Activated T-cell treated with anti-CD3 and anti-CD28 coated beads, Interleukin-2, amount 50 U/mL, for 24 hours (primary cell): ENCODE measurements at places on chromosomes 12 and 14.

DNA sequence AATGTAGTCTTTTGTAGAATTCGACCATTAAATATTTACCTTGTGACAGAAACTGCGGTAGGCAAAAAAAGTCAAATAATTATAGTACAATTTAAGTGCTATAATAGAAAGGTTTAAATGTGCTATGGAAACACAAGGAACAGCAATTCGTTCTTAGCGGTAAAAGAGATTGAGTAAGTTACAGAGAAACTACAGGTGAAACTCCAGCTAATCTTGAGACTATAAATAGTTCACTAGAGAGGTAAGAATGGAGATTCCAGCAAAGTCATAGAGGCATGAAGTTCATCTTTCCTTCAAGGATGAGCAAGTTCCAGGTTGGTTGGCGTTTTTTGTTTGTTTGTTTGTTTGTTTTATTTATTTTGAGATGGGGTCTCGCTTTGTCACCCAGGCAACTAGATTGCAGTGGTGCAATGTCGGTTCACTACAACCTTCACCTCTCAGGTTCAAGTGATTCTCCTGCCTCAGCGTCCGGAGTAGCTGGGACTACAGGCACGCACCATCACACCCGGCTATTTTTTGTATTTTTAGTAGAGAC is 878 bp upstream of the R3HDM2 start:
- DNase-seq = peak; percentile 25

DNA sequence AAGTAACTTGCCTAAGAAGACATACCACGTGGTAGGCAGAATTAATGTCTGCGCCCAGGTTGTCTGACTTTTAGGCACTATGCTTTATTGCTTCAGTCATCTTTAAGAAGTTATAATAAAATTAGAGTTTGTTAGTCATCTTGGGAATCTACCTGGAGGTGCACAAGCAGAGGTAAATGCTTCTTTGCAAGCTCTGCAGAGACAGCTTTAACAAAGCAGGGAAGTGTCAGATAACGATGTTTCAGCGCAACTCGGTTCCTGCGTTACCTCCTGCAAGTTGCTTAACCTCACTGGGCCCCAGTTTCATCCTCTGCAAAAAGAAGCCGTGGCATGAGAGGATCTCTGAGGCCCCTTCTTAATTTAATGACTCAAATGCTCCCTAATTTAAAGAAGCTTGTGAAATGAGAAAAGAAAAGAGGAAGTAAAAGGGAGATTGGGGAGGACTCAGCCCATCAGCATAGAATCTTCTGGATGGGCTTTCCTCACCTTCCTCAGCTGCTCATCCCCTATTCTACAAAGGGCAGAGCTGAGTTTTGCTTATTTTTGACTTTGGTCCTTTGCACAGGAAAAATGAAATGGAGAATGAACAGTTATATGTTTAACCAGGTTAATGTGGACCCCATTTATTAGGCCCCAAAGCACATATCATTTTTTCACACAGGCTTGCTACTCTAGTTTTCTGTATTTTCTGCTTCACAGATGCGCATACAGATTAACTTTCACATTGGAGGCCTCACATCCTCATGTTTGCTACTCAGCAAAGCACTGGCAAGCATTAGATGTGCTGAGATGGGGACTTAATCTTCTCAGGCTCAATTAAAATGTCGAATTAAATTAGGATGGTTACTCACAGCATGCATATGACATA is 5.1 kb downstream of the ARHGDIB start:
- peak; percentile 60 for DNase-seq

DNA sequence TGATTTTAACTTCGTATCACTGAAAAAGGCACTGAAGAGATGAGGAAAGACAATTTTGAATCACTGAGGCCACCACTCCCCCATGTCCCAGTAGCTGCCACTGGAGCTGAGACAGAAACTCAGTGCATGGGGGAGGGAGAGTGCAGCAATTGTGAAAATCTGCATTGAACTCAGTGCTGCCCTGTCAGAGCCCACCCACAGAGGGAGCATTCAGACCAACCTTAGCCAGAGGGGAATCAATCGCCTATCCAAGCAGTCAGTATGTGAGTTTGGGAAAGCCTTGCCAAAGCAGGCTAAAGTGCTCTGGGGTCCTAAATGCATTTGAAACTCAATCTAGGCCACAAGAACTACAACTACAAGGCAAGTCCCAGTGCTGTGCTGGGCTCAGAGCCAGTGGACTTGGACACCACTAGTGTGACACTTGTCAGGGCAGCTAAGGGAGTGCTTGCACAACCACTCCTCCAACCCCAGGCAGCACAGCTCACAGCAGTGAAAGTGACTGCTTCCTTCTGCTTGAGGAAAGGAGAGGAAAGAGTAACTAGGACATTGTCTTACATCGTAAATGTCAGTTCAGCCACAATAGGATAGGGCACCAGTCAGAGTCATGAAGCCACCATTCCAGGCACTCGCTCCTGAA is 13.3 kb downstream of the RNASE3 start:
- no peak for DNase-seq

DNA sequence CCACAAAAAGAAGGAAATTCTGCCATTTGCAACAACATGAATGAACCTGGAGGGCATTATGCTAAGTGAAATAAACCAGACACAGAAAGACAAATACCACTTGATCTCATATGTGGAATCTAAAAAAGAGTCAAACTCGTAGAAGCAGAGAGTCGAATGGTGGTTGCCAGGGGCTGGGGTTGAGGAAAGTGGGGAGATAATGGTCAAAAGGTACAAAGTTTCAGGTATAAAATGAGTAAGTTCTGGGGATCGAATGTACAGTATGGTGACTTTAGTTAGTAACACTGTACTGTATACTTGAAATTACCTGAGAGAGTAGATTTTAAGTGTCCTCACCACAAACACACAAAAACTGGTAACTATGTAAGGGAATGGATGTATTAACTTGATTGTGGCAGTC is 129.4 kb downstream of the PPM1H start:
- DNase-seq = no peak

GRCh38 chr14:24232645-24233537 is at the start of gene GMPR2:
Gene GMPR2, plus strand, starts transcription at chr14:24232929. Its CDS starts 325 bp downstream, at chr14:24233254.
- no peak for DNase-seq

DNA sequence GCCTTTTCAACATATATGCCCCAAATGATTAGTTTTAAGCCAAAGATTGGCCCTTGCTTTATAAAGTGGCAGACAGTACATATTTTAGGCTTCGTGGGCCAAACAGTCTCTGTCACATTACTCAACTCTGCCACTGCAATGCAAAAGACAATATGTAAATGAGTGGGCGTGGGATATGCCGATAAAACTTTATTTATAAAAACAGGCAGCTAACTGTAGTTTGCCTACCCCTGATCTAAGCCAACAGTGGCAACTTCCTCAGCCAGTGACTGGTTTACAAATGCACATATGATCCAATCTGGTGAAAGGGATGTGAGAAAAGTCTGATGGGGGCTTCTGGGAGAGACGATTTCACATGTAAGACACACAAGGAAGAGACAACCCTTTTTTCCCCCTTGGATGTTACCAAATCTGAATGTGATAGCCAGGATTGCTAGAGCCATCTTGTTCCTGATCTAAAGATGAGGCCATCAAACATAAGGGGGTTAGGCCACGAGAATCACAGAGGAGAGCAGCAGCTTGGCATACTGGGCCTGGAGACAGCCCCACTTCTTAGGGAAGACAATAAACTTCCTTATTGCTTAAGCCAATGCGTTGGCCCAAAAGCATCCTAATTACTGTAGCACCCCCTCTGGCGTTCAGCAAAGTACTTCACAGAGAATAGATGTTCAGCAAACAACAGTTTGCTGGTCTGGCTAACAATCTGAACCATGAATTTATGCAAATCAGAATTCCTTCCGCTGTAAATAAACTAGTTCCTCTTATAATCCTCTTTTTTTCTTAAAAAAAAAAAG is 75.2 kb upstream of the TMCC3 start:
- no peak for DNase-seq

GRCh38 chr12:120684523-120684932 is 2.4 kb upstream of the MLEC start:
- no peak for DNase-seq

GRCh38 chr14:88895116-88895515 is 70.7 kb downstream of the TTC8 start:
- DNase-seq = no peak

GRCh38 chr12:3656946-3657622 is 95.8 kb downstream of the CRACR2A start:
- DNase-seq = no peak

DNA sequence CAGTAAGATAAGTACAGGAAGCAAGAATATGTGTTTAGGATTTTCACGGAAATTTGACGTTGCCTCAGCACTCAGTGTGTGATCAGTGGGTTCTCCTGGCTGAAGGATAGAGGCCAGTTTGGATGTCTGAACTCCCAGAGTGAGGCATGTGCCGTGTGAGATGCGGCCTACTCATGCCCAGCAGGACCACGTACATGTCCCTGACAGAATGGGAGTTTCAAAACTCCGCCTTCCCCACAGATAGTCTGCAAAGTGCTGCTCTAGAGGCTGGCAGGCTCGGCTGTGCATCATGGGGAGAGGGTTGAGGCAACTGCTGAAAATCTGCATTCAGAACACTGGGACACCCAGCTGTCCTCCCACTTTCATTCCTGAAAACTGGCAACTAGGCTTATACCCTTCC is 58.3 kb downstream of the NINJ2 start:
- peak; percentile 18 for DNase-seq

DNA sequence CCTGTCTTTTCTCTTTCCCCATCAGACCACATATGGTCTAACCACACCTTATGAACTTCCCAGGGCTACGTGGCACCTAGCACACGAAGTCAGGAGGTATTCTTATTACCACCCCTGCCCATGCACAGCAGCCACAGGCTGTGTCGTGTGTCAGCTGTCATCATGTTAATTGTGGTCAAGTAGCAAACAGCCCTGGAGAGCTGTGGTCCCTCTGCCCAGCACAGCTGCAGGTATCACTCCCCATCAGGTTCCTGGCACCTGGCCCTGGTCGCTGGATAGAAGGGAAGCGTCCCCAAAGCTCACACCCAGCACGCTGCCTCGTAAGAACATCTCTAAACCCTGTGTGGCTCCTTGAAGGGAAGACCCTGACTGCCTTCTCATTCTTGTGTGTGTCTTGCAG is 45.4 kb downstream of the CLMN start:
- no peak for DNase-seq

DNA sequence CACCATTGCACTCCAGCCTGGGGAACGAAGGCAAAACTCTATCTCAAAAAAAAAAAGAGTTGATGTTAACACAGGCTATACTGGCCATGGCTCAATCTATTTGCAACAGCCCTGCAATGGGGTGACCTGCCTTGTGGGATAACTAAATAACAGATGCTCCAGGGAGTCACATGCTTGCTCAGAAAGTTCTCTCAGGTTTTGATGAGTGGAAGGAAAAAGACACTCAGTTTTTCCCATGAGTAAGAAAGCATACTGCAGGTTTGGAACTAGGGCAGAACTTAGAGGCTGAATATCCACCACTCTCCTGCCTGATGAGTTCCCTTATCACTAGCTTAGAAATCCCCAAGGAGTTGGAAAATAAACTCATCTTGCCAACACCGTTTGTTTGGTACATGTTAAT is 16.9 kb downstream of the WSB2 start:
- no peak for DNase-seq
